ENCODE measurements at places on chromosomes 2 and 18.

DNA sequence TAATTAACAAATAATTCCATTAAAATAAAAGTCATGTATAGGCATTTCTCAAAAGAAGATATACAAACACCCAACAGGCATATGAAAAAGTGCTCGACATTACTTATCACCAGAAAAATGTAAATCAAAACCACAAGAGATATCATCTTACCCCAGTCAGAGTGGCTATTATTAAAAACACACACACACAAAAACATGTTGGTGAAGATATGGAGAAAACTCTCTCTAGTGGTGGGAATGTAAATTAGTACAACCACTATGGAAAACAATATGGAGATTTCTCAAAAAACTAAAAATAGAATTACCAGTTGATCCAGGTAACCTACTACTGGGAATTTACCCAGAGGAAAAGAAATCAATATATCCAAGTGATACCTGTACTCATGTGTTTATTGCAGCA lies 966.3 kb upstream of the POU3F3 start:
- no peak for DNase-seq

- DNase-seq = no peak
These were observed 20.9 kb upstream of the SMAD4 start for GRCh38 chr18:51009072-51009471.

GRCh38 chr2:188328419-188328818 lies 36.7 kb downstream of the GULP1 start:
- no peak for DNase-seq

DNA sequence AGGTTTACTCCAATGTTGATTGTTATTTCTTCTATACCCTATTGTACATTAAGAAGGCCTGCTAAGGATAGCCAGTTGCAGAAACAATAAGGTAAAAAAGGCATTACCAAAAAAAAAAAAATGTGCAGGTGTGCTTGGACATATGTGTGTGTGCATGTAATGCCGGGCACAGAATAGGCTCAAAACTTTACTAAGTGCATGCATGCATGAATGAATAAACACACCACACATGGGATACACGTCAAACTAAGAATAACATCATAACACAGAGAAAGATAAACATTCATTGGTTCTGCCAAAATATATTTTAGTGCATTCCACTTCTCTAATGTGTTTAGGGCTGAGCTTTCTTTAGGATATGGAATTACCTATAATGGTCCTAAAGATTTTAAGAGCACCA lies 298.2 kb downstream of the TCF4 start:
- DNase-seq = no peak

- no peak for DNase-seq
These were observed 125.5 kb downstream of the CDH7 start for GRCh38 chr18:65876310-65876709.

Data from right lobe of liver (tissue), 6 donors.